Right renal pelvis (tissue), 4 donors: ENCODE measurements at places on chromosomes 3 and 15. TPM values are rescaled to one million over a fixed set of nuclear protein-coding genes. Genes with fewer than 3 reads are reported as not detected.
A peak's percentile ranks its signal among the peaks of the same experiment; 100 is the strongest.

DNA sequence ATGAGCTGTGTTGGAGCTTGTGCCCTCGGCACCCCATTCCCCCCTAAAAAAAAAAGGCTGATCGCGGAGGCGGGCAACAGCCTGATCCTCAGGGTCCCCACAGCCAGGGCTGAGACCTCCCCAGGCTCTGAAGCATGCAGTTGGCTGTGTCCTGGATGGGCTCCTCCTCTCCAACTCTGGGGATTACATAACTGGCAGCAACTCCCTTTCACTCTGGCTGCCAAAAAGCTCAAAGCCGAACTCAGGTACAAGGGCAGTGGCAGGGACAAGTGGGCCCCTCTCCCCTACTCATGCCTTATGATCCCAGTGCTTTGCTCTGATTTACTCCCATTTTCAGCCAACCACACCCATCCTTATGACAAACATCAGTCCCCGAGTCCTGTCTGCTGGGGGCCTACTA, 18.3 kb downstream of the TPRA1 start:
- no peak for DNase-seq

DNA sequence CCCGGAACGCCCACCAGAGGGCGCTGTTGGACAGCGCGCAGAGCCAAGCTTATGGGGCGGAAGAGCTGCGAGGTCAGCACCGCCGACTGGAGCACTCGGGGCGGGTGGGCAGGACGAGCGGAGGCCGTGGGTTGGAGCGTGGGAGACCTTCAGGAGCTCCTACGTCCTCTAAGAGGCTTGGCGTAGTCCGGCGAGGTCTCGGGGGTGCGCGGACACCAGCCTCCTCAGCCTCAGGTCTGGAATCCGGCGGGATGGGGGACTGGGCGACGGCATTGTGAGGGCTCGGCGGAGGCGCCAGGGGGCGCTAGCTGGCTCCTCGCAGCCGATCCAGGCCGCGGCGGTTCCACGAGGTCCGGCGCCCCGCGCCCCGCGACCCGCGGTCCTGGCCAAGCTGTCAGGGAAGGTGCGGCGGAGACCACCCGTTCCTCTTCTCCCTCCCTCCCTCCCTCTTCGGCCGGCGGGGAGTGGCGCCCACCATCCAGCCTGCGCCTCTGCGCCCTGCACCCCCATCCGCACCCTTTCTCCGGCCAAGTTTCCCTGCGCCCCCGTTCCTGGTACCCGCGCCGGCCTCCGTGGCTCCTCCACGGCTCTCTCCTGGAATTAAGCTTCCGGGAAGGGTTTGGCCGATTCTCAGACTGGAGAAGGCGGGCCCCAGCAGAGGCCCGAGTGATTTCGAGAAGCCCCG, 24.3 kb upstream of the POLG start:
- no peak for DNase-seq

DNA sequence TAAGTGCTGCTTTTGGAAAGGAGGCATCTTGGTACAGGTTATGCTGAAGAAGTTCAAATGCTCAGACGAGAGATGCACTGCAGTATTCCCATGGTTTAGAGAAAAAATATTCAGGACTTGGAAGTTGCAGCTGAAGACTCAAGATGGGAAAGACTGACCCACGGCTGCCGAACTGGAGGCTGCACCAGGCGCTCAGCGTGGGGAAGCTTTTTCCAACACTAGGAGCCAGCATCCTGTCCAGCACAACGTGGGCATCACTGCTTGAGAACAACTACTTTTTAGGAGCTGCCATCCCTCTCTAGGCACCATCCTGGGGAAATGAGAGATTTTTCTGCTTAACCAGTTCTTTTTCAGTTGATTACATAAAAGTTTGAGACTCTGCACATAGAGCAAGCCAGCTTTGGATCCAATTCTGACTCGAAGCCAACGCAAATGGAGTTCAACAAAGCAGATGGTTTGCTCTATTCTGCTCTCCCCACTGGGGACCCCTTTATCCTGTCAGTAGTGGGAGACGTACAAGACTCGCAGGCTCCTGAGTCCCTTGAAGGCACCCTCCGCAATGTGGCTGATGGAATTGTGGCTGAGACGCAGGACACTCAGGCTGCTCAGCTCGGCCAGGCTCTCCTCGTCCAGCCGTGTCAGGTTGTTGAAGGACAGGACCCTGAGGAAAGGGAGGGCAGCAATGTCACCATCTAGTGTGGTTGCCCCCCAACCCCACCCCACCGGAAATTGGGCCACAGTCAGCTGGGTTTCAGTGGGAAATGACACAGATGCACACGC, 93.8 kb downstream of the LRIG1 start:
- DNase-seq = no peak

DNA sequence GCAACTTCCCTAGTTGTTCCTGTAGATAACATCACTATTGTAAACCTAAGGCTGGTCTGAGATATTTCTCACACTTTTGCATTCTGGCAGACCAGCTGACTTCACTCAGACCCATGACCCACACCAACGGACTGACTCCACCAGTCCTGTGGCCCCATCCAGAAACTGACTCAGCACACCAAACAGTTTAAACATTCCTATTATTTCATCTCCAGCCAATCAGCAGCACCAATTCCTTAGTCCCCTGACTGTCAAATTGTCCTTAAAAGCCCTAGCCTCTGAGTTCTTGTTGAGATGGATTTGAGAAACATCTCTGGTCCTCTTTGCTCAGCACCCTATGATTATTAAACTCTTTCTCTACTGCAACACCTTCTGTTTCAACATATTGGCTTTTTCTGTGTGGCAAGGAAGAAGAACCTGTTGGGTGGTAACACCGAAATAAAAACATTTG, 12.2 kb upstream of the IDH2 start:
- DNase-seq = no peak

- DNase-seq = no peak
Measured at GRCh38 chr3:5017925-5018531, 38.8 kb downstream of the BHLHE40 start.

GRCh38 chr15:41605566-41605965, 46.6 kb downstream of the TYRO3 start:
- no peak for DNase-seq

DNA sequence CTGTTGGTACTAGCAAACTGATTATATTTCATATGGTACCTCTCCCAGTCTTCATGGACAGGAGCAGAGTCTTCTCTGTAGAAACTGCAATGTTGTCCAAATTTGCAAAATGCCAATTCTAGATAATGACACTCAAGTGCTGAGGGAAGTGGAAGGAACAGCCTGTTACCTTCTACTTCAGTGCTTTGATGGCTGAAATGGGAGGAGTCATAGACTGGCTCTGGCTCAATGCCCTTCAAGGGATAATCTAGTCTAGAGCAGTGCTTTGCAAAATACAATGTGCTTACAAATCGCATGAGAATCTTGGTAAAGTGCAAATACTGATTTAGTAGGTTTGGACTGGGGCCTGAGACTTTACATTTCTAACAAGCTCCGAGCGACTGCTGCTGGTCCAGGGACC, 51.7 kb upstream of the ACP3 start:
- DNase-seq = no peak

DNA sequence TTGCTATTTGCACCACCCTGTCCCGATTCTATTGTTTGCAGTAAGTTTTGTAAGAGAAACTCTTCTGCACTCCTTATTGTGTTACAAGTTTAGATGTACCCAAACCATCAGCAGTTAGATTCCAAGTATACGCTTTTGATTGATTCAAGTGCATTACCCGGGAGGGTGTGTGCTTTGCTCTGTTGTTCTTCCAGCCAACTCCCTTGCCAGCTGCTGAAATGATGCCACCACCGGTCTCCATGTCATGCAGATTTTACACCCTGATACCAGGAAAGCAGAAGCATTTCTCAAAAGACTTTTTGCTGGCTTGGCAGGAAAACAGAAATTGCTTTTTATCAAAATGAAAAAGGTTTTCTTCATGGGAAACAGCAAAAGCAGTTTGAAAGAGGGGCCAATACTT, 1006.6 kb upstream of the CFAP20DC start:
- no peak for DNase-seq

DNA sequence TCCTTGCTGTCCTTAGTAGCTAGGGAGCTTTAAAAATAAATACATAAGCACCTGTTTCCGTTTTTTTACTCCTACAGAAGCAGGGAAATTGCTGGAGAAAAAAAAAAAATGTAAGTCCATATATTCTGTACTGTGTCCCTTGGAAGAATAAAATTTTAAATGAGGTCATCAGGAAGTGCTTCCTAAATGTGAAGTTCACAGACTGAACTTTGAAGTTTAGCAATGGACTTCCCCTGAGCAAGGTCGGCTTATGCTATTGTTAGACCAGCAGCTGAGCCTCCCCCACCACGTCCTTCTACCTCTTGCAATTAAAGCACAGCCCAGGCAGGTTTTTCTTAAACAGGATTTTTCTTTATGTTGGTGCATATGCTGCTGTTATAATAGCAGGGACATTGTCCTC, 26.3 kb downstream of the LIPC start:
- DNase-seq = no peak

DNA sequence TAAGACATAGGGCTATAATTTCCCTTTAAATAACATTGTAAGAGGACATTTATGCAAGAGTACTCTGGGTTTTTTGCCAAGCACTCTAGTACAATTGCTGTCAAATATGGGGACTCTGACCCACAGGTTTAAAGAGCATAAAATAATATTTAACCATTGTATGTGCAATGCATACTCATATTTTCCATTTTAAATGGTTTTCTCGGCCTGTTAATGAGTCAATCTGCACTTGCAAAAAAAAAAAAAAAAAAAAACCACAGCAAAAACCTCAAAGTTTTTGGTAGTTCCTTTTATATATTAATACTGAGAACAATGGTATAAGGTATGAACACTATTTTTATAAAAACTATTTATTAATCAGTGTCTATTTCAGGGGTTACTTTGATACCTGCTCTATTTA, 304.0 kb upstream of the CBLB start:
- no peak for DNase-seq

DNA sequence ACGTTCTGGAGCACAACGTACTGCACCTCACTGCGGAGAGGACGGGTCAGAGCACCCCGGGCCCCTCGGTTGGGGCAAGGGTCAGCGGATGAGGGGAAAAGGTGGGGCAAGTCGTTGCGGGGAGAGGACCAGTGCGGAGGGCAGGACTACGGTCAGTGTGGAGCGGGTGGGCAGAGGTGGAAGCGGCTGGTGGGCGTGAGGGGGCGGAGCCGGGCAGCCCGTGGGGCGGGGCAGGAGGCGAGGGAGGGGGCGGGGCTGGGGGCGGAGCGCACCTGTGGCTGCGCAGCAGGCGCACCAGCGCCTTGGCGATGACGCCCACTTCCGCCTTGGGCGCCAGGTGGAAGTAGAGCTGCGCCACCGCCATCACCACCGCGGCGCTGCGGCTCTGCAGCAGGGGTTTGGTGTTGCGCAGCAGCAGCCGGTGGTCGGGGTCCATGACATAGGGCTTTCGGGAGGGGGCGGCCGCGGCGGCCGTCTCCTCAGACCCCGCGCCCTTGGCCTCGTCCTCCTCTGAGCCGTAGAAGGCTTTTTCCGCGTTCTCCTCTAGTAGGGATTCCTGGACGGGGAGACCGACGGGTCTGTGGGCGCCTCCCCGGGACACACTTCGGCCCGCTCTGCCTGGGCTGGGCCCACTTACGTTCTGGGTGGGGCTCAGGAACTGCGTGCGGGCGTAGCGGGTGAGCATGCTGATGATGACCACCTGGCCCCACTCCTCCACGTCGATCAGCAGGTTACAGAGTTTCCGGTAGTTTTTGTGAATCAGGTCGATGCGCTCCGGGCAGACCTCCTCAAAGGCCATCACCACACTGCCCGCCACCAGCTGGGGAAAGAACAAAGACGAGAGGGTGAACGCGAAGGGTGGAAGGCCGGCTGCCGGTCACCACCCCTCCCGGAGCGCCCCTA, 29.2 kb downstream of the AP3B2 start:
- DNase-seq = peak; percentile 54

GRCh38 chr3:184481984-184482671, 79.5 kb upstream of the EPHB3 start:
- no peak for DNase-seq

DNA sequence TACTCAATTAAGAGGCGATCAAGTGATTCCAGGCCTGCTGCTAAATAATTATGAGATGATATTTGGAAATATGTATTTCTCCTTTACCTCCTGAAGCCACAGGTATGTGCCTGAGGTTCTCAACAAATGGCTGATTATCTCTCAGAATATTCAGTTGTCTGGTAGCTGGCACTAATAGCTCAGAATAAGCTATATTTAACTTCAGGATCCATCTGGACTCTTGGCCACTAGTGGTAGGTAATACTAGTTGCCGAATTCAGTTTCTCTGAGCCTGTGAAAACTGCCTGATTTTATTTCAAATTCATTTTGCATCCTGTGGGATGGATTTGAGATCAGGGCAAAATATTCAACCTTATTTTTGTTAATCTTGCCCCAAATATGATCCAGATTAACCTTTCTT, 499.0 kb downstream of the DIPK2A start:
- DNase-seq = no peak

DNA sequence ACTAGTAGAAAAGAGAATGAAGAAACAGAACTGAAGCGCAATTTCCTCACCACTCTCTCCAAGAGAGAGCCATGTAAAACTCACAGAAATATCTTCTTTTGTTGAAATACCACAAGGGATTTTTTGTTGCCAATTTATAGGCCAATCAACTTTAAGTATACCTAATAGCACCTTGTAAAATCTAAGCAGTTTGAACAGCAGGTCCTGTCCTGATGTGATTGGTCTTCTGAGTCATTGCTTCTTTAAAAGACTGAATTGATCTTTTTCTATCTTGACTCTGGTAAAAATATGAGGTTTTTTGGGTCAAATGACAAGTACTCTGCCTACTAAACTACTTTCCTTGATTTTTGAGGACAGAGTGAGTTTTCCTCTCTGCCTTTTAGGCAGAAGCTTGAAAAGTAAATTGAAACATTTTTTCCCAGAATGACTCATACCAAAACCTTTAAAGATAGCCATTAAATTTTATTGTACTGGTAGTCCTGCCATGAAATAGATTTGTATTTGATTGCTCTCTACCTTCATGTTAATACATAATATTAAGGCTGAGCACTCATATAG, 343.9 kb upstream of the CBLB start:
- no peak for DNase-seq

Gene INKA1
- 11.2 TPM for polyA plus RNA-seq

Gene C3orf20
- 0.27 TPM for polyA plus RNA-seq

Gene KPNA4
- 65.0 TPM for polyA plus RNA-seq

Gene KLHL6
- 1.2 TPM for polyA plus RNA-seq

Gene C3orf22
- polyA plus RNA-seq = not detected
